ENCODE measurements at places on chromosomes 11 and 22.

- no peak for ATAC-seq
These were observed 252.3 kb downstream of the TBC1D22A start for GRCh38 chr22:47014636-47015345.

DNA sequence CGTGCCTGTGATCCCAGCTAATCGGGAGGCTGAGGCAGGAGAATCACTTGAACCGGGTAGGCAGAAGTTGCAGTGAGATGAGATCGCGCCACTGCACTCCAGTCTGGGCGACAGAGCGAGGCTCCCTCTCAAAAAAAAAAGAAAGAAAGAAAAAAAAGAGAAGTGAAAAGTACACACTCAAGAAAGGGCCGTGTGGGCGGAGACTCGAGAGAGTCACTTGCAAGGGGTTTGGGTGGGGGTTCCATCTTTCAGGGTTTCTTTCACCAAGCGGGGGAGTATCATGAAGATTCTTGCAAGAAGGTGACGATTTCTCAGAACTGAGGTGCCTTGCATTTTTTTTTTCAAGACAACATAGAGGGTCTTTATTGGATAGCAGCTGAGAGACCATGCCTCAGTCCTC, 4.0 kb upstream of the IFITM5 start:
- ATAC-seq: no peak

DNA sequence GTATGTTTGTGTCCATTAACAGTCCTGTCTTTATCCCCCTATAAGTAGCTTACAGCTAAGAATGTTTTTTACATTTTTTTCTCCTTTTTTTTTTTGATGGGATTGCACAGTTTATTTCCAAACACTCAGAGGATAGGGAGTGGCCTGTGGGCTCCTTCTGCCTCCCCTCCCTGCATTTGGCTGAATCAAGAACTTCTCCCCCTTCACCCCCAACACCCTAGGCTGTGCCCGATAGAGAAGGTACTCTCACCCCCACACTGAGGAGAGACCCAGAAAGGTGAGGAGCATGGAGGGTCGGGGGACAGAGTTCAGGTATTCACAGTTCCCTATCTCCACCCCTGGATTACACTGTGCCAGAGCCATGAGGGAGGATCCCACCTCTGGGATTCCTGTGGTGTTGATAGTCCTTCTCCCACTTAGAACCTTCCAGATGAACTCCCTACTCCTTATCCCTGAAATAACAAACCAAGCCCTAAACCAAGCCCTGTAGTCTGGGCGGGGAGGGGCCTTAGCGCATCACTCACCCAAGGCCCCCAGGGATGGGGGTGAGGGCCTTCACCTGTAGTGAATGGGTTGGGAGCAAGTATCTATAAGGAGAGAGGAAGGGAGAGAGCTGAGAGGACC, 97.1 kb downstream of the ADAMTS15 start:
- ATAC-seq: no peak

DNA sequence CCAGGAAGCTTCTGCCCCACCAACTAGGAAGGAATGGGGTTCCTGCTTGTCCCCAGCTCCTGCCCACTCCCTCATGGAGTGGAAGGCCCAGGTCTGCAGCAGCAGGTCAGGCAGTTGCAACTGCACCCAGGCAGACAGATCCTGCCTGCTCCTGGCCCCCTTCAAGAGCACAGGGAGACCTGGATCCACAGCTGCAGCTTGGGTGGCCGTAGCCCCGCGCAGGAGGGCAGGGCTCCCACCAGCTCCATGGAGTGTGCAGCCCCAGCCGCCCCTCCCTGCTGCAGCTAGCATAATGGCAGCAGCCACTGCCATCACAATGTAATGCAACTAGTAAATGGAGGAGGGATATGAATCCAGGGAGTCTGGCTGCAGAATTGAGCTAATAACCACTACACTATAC, 187.5 kb upstream of the PLET1 start:
- no peak for ATAC-seq

DNA sequence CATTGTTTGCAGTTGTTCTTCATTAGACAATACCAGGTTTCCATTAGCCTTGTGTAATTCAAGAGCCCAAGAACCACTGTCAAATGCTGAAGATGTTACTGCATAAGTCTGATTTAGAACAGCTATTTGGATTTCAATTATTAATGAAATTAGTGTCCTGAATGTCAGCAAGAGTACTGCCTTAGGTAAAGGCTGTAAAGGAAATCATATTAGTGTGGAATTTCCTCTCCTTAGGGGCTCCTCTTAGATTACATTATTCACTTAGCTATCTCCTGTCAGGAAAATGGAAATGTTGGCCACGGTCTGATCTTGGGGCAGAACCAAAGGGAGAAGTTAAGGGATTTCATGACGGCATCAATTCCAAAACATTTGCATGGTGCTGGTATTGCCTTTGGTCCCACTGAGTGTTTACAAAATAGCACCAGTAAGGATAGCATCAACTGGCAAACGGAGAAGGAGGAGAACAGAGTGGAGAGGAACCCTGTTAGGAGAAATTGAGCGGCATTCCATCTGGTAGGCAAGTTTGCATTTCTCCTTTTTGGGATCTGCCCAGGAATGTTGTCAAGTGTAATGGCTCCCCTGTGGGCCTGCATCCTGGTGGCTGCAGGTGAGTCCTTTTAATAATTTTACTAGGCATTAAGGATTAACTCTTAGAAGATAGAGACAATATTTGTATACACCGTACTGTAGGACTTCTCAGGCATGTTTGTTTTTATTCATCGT, at the start of gene HTR3B:
Gene HTR3B, plus strand, starts transcription at position 418 of the 723 bp plus-strand sequence. Its CDS starts 138 bp downstream, at position 556.
- ATAC-seq: no peak

- ATAC-seq: no peak
These were observed 77.1 kb upstream of the PRR5 start for GRCh38 chr22:44624689-44625420.

- no peak for ATAC-seq
These were observed 35.9 kb downstream of the APOL3 start for GRCh38 chr22:36124666-36125065.

GRCh38 chr11:67532889-67533288, 9.6 kb upstream of the CABP2 start:
- no peak for ATAC-seq

- no peak for ATAC-seq
These were observed 38.1 kb upstream of the SWAP70 start for GRCh38 chr11:9625728-9626127.

DNA sequence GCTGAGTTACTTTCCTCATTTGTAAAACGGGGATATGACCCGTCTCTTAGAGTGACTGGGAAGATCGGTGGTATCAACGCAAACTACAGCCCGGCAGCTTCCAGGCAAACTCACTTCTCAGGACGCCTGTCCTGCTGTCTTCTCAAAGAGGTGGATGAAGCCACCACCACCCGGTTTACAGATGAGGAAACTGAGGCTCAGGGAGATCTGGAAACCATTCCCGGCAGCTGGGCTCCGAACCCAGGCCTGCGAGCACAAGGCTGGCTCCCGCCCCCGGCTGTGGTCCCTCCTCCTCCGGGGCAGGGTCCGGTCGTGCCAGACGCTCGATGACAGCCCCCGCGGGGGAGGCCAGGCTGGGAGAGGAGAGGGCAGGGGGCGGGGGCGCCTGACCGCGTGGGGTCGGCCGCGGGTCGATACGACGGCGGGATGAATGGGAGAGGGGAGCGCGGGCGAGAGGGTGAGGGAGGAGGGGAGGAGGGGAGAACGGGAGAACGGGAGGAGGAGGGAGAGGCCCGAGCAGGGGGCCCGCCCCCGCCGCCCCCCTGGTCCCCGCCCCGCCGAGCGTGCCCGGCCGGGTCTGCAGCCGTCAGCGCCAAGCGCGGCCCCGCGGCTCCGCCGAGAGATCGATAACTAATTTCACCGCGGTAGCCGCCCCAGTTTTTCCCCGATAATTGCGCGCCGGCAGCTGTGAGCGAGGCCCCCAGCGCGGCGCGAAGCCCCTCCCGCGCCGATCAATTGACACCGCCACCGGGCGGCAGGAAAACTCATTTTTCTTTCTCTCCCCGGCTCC, 14.0 kb downstream of the IGLL1 start:
- ATAC-seq: no peak

- no peak for ATAC-seq
These were observed 22.9 kb upstream of the FGF3 start for GRCh38 chr11:69841859-69842698.

DNA sequence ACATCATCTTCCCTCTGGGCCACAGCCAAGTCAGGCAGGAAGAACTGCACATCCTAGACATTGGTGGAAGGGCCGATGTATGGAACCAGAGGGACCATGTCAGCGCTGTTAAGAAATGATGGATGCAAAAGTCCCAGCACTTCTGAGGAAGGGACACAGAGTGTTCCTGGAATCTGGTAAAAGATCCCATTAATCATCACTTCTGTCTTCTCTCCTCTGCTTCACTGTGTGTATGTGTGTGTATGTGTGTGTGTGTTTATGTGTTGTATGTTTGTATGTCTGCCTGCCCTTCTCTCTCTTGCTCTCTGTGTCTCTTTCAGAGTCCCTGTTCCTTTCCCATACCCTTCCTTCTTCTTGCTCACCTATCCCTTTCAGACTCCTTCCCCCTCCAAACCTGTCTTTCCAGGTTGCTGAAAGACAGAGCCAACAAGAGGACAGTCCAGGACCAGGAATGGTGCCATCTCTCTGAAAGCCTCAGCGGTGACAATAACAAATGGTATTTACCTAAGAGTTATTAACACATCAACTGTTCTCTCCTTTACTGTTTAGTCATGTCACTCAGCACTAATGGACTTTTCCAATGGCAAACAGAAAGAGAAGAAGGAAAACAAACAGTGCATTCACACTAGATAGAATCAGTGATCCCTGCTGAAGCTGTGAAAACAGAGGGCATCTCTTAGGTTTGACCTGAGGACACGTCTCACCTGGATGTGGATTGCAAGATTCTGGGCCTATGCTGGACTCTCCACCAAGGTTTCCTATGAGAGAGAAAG, 47.1 kb downstream of the EHF start:
- no peak for ATAC-seq

- ATAC-seq: no peak
These were observed 43.2 kb upstream of the ME3 start for GRCh38 chr11:86715611-86716010.

DNA sequence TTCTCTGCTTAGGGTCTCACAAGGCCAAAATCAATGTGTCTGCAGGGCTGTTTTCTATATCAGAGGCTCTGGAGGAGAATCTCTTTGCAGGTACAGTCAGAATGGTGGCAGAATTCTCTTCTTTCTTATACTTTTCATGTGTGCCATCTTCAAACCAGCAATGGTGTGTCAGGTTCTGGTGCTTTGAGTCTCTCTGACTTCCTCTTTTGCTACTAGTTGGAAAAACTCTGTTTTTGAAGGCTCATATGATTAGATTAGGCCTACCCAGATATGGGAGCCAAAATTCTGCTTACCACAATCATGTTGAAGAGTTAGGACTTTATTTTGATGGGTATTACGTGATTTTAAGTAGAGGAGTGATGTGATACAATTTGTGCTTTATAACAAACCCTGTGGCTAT, 18.8 kb upstream of the TECTA start:
- ATAC-seq: no peak

GRCh38 chr22:38944653-38945052, 12.8 kb upstream of the APOBEC3A start:
- no peak for ATAC-seq

DNA sequence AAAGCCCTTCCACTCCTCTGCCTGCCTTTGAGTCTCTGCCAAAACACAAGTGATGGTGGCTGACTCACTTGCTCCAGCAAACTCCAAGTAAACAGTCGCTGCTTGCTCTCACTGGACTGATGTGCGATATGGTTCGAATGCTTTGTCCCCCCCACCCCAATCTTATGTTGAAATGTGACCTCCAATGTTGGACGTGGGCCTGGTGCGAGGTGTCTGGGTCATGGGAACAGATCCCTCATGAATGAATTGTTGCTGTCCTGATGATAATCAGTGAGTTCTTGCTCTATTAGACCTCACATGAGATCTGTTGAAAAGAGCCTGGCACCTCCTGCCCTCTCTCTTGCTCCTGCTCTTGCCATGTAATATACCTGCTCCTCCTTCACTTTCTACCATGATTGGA, 747.9 kb downstream of the OPCML start:
- no peak for ATAC-seq

DNA sequence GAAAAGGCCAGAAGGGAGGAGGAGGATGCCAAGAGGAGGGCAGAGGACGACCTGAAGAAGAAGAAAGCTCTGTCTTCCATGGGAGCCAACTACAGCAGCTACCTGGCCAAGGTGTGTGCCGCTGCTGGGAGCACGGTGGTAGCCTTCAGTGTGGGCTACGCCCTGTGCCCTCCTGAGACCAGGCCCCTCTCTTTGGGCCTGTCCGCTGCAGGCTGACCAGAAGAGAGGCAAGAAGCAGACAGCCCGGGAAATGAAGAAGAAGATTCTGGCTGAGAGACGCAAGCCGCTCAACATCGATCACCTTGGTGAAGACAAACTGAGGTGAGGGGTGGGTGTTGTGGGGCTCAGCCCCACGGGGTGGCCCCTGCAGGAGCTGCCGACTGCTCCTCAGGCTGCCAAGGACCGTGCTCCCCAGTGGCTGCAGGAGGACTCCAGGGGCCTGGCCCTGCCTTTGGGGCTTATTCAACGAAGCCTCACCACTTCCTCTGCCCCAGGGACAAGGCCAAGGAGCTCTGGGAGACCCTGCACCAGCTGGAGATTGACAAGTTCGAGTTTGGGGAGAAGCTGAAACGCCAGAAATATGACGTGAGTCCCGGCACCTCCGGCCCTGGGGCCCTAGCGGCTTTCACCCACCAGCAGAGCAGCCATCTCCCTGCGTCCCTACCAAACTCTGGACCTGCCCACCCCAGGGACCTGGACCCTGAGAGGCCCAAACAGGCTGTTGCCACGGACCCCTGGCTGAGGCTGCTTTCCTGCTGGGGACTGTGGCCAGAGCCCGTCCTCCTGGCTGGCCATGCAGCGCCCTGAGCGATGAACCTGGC, 12.6 kb upstream of the MRPL23 start:
- ATAC-seq: no peak

DNA sequence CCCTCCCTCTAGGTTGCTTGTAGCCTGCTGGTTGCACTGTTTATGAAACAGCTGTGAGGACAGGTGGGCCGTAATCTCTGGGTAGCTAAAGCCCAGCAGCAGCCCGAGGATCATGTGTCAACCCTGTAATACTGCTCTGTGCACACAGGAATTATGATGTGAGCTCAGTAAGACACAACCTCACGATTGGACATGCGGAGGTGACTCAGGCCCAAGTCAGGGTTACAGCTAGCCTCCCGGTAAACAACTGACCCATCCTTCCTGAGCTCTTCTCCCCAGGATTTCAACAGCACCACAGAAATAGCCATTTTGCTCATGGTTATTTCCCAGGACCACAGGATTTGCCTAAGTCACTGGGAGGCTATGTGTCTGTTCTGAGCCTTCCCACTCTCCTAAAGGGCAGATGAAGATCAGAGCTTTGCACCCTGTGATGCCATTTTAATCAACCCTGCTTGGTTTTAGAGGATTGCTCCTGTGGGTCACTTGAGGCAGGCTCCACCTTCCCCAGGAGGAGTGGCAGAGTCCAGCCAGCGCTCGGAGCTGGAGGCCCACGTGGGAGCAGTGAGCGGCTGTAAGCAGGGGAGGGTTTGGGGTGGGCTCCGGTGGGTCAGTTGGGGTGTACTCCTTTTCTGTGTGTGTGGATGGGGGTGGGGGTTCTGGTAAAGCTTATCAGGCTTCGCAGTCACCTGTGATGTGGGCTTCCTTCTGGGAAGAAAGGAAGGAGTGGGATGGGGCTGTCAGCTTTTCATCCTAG, at the start of gene AMPD3:
Gene AMPD3, plus strand, starts transcription at position 387 of the 754 bp plus-strand sequence. CDS start 6,256 bp downstream, outside the sequence.
- peak; percentile 3 for ATAC-seq

- ATAC-seq: peak; percentile 33
These were observed 571 bp downstream of the C11orf24 start for GRCh38 chr11:68271023-68271780.

GRCh38 chr11:112540261-112540660, 279.6 kb upstream of the PLET1 start:
- ATAC-seq: no peak
